ENCODE measurements at places on chromosomes 2 and 18. TPM values are rescaled to one million over a fixed set of nuclear protein-coding genes. Genes with fewer than 3 reads are reported as not detected.

The SH3RF3 gene
- 6.9 TPM for polyA plus RNA-seq

The GALNT14 gene
- polyA plus RNA-seq = 3.0 TPM

The SLC66A2 gene
- polyA plus RNA-seq = 20.9 TPM

The BOK gene
- 36.7 TPM for polyA plus RNA-seq

The CFAP53 gene
- polyA plus RNA-seq = 0.18 TPM

The LYPD6 gene
- 6.9 TPM for polyA plus RNA-seq

The YPEL5 gene
- 54.9 TPM for polyA plus RNA-seq

The GPR39 gene
- polyA plus RNA-seq = 0.21 TPM

The C2orf80 gene
- polyA plus RNA-seq = not detected

The SELENOI gene
- 14.6 TPM for polyA plus RNA-seq

The GKN2 gene
- polyA plus RNA-seq = not detected

The CYTIP gene
- not detected for polyA plus RNA-seq

The RAB31 gene
- polyA plus RNA-seq = 34.6 TPM

The COL6A3 gene
- polyA plus RNA-seq = 319 TPM

The TBC1D8 gene
- polyA plus RNA-seq = 14.2 TPM

The TLX2 gene
- polyA plus RNA-seq = not detected

The KLF11 gene
- 24.3 TPM for polyA plus RNA-seq

The DAW1 gene
- not detected for polyA plus RNA-seq

The MDH1B gene
- 0.45 TPM for polyA plus RNA-seq

The MMADHC gene
- polyA plus RNA-seq = 107 TPM

The CTAGE1 gene
- not detected for polyA plus RNA-seq

The CNDP1 gene
- polyA plus RNA-seq = 0.22 TPM

The HTR2B gene
- polyA plus RNA-seq = 0.11 TPM

The KCNG2 gene
- polyA plus RNA-seq = 0.43 TPM

The SPAG16 gene
- 18.9 TPM for polyA plus RNA-seq

The REL gene
- 5.2 TPM for polyA plus RNA-seq

The PRSS56 gene
- 0.51 TPM for polyA plus RNA-seq

The ITPRIPL1 gene
- polyA plus RNA-seq = 5.3 TPM

The ALPP gene
- not detected for polyA plus RNA-seq

The XDH gene
- not detected for polyA plus RNA-seq

The C2orf78 gene
- polyA plus RNA-seq = not detected

The HES6 gene
- polyA plus RNA-seq = 23.3 TPM

The PREB gene
- not detected for polyA plus RNA-seq

The KIF5C gene
- polyA plus RNA-seq = 1.5 TPM

The IL36RN gene
- polyA plus RNA-seq = not detected

The SIX3 gene
- polyA plus RNA-seq = not detected

The PLA2R1 gene
- polyA plus RNA-seq = not detected

The GREB1 gene
- 9.8 TPM for polyA plus RNA-seq
